ENCODE measurements at places on chromosomes 16 and 17.

DNA sequence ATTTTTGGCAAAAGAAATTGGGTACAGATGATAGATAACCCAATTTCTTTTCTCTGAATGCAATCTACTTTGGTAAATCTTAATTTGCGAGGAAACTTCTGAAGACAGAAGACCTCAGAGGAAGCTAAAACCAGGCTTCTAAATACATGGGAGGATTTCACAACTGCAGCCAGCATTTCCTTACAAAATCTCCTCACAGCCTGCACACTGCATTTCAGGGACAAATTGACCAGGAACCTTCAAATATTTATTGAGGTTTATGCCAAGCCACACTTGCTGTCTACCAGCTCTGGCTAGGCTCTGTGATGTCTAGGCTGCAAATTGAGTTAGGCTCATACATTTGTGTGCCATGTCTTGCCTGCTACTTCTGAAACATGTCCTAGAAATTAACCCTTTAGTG, 167.3 kb upstream of the CDH5 start:
- no peak for DNase-seq

- no peak for DNase-seq
Measured at GRCh38 chr17:29172589-29172988, 7.6 kb downstream of the MYO18A start.

DNA sequence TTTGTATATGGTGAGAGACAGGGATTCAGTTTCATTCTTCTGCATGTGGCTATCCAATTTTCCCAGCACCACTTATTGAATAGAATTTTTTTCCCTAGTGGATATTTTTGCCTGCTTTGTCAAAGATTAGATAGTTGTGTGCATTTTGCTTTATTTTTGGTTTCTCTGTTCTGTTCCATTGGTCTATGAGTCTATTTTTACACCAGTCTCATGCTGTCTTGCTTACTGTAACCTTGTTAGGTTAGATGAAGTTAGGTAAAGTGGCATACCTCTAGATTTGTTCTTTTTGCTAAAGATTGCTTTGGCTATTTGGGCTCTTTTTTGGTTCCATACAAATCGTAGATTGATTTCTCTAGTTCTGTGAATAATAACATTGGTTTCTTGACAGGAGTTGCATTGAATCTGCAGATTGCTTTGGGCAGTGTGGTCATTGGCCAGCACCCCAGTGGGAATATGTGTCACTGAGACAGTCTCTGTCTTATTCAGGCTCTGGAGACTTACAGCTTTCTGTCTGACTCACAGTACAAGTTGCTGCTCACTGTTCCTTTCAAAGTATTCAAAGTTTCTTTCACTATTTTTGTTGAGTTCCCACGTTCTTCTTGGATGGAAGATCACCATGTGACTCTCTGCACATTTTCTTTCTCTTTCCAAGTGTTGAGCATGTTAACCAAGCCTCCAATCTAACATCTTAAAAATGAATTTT, 709.1 kb downstream of the CDH11 start:
- DNase-seq: no peak

DNA sequence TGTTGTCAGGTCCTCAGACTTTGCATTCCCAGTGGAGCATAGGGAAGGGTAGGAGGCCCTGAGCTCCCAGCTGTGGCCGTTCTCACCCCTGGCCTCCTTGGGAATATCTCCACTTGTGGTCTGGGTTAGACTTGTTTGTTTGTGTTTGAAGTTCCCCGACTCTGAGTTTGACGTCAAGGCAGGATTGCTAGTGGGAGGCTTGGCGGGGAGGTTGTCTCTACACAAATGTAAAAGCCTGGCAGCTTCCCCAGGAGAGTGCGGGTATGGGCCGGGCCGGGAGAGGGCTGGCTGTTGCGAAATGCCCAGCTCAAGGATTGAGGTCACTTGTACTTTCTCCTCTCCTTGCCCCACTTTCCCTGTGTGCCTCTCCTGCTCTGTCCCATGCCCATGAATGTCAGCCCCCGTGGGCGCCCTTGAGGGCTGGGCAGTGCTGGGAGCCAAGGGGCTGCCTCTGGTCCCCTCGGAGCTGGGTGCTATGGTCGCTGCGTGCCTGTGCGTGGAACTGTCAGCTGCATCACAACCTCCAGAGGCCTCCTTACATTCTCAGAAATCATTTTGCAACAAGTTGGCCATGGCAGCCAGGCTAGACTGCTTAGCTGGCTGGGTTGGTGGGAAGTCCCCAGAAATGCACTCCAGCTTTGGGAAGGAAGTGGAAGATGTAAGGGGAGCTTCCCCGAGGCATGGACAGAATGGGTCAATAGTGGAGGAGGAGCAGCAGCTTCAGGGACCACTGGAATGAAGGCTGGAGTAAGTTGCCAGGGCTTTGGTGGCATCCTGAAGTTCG, 84.3 kb downstream of the KSR1 start:
- peak; percentile 68 for DNase-seq

GRCh38 chr17:33895491-33895890, 359.6 kb upstream of the CCL2 start:
- DNase-seq: no peak

DNA sequence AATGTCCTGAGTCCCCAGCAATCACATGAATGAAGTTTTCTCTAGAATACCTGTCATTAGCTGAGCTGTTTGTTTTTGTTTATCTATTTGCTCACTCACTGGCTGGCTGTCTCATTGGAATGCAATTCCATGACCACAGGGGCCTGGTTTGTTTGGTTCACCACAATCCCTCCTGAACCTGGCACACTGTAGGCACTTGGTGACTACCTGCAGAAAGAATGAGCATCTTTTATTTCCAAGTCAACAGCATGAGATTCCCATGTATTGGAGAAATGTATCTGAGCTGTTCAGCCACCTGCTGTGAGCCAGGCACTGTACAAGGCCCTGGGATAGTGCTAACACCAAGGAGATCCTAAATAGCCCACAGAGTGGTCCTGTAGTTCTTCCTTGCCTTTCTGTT, 345.1 kb downstream of the XYLT1 start:
- DNase-seq: no peak

- DNase-seq: no peak
Measured at GRCh38 chr17:34811561-34811960, 149.7 kb downstream of the CCT6B start.

All from C1 segment of cervical spinal cord (tissue), 14 donors.